ENCODE measurements at places on chromosomes 4 and X.

DNA sequence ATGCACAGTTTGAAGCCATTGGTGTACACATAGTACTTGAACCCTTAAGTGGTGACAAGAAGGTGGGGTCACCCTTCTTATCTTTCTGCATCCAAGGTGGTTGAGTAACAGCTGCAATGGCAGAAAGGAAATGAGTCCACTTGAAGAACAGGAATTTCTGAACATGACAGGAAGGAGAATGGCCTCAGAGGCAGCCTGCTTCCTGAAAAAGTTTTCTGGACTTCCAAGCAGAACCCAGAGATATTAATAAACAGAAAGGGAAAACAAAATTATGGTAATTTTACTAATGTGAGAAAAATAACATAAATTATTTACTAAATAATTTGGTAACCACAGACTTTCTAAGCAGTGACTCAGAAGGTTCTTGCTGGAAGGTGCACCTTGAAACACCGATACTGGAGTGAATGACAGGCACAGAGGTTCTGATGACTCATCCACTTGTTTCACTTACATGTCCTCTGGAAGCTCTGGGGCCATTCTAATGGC lies 119.9 kb upstream of the HS3ST1 start:
- no peak for DNase-seq

GRCh38 chr4:53436251-53436650 lies 58.8 kb downstream of the FIP1L1 start:
- no peak for DNase-seq

DNA sequence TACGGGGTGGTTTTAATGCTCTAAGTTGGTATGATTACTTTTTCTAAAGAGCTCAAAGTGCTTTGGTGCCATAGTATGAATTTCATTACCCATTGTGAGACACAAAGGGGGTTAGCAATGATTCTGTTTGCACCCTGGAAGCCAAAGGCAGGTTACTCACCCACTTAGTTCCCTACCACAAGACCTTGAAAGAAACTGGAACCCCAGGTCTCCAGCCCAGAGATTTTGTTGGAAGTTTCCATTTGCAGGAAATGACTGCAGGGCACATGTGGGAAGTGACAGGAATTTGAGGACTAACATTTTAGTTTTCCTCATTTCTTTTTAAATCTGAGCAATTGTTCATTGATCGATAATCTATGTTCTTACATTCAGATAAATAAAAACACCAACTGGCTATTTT lies 1.8 kb upstream of the HS3ST1 start:
- DNase-seq, result no peak

DNA sequence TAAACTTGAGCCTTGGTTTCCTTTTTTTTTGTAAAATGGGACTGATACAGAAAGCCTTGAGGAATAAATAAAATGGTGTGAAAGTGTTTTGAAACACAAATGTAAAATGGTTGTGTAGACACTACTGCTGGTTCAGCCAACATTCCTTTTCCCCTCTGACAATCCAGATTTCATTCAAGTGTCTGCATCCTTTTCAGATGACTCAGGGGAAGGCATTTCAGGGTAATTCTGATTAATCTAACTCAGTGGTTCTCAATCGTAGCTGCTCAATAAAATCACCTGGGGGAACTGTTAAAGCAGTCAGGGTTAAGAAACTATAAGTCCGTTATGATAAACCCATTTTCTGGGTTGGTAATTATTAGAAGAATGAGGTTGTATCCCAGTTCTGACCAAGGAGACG lies 4.6 kb downstream of the ARHGAP10 start:
- no peak for DNase-seq

All from uterus (tissue), 4 donors.